ENCODE measurements at places on chromosomes 7 and 10.

GRCh38 chr10:127115100-127115499 lies 81.3 kb downstream of the INSYN2A start:
- DNase-seq: no peak

- no peak for DNase-seq
Measured at GRCh38 chr10:73759512-73760115, 15.4 kb downstream of the SEC24C start.

DNA sequence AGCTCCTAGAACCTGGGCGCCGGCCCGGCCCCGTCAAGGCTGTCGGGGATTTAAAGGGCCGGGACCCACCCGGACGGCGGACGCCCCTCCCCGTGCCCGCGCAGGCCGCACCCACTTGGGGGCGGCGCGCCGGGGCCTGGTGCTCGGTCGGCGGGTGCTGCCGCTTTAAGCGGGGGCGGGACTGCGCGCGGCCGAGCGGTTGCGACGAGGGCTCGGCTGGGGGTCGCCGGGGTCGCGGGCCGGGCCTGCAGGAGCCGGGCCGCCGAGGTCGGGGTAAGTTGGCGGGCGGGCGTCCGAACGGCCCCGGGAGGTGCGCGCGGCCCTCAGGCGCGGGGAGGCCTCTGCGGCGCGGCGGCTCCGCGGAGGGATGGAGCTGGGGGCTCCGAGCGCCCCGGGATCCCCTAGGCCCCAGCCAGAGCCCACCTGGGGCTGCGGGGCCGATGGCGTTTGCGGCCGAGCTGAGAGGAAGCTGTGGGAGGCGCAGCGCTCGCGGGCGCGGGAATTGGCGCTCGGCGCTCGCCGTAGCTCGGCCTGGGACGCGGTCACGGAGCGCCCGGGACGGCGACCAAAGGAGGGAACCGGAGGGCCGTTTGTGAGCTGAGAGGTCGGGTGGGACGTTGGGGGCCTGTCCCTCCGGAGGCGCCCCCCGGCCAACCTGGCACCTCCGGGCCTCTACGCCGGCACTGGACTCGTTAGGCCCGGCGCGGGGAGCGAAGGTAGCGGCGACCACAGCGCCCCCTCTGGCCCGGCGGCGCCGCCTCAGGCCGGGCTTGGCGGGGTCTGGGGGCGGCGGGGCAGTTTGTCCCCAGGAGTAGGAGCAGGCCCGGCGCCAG lies at the start of gene TRRAP:
Gene TRRAP (plus strand): TSS at position 168 of the 833 bp plus-strand sequence. CDS start 2,619 bp downstream, outside the sequence.
- peak; percentile 40 for DNase-seq

DNA sequence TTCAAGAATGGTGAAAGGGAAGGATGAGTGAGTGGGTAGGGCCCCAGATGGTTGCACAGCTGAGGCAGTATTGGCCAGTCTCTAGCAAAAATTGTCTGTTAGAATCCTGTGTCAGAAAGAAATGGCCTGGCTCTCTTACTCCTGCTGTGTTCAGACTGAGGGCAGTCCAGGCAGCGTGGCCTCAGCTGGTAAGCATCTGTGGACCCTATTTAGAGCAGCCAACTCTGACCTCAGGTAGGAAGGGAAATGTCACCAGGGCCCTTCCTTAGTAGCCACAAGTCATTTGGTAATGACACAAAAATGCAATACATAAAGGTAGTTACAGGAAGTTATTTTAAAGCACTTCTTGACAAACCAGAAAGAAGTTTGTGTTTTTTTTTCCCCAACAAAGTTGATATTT lies 1194.7 kb downstream of the CNTNAP2 start:
- no peak for DNase-seq

DNA sequence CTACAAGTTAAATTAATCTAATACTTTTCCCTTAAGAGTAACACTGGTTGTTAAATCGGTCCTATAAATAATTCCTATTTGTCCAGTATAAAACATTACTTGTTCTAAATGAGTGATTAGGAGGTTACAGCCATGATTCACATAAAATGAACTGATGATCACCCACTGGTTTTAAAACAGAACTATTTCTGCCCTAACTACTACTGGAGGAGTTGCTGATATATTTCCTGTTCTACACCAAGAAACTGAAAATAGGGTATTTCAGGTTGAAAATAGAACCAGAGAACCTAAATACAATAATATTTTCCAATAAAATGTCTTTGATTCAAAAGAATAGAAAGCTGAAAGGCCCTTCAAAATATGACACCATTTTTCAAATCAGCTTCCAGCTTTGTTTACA lies 30.9 kb downstream of the DNAJC1 start:
- DNase-seq: no peak

DNA sequence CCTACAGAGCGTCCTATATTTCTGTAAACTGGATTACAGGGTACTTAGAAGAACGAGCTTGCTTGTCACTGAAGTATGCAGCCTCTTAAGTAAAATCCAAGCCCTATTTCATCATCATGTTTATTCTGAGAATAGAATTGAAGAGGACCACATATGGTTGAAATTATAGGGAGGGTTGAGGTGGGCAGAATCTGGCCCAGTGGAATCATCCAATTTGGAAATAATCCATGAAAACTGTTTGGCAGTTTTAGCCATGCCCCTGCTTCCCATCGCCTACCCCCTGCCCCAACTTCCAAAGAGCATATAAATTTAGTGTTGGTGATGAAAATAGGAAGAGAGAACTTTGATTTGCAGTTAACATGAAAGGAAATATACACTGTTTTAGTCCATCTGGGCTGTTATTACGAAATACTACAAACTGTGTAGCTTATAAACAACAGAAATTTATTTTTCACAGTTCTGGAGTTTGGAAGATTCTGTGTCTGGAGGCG lies 150.4 kb downstream of the PRKG1 start:
- DNase-seq: no peak

DNA sequence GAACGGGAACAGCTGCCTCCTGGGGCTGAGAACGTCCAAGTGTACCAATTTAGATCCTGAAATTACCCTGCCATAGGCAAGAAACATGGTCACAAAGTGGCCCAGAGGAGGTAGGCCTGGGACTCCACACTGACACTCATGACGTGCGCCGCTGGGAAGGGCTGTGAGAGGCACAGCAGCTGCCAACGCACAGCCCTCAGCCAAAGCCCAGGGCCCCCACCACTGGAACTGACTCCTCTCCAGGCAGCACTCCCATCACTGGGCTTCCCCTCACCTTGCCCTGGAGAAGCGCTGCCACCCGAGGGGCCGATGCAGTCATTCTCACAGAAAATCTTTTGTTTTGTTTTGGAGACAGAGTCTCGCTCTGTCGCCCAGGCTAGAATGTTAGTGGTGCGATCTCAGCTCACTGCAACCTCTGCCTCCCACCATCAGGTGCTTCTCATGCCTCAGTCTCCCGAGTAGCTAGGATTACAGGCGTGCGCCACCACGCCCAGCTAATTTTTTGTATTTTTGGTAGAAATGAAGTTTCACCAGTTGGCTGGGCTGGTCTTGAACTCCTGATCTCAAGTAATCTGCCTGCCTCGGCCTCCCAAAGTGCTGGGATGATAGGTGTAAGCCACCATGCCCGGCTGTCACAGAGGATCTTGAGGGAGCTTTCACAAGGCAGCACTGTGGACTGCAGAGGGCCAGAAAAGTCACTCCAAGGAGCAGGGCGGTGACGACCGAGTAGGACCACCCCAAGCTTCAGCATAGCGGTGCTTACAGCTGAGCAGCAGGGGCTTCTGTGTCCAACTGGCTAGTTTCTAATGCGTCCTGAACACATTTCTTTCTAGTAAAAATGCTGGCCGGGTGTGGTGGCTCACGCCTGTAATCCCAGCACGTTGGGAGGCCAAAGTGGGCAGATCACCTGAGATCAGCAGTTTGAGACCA lies 13.5 kb downstream of the GUSB start:
- DNase-seq: no peak

GRCh38 chr7:37429435-37429791 lies 19.3 kb downstream of the ELMO1 start:
- no peak for DNase-seq

DNA sequence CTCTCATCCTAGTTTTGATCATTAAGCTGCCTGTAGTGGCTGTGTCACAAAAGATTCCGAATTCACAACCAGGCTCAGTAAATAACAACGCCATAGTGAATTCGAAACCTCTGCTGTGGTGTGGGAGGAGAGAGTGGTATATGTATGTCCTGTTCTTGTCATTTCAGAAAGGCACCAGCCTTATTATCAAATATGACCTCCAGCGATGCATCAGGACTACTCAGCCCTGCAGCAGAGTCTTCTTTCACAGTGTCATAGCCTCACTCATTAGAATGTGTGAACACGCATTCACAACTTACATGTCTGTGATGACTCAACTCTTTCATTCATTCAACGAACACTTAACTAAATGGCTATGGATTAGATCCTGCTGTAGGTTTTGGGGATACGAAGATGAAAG lies 15.3 kb downstream of the AOC1 start:
- no peak for DNase-seq

Data from NCI-H1092 (cell line).